ENCODE measurements at places on chromosomes 7 and 10.

DNA sequence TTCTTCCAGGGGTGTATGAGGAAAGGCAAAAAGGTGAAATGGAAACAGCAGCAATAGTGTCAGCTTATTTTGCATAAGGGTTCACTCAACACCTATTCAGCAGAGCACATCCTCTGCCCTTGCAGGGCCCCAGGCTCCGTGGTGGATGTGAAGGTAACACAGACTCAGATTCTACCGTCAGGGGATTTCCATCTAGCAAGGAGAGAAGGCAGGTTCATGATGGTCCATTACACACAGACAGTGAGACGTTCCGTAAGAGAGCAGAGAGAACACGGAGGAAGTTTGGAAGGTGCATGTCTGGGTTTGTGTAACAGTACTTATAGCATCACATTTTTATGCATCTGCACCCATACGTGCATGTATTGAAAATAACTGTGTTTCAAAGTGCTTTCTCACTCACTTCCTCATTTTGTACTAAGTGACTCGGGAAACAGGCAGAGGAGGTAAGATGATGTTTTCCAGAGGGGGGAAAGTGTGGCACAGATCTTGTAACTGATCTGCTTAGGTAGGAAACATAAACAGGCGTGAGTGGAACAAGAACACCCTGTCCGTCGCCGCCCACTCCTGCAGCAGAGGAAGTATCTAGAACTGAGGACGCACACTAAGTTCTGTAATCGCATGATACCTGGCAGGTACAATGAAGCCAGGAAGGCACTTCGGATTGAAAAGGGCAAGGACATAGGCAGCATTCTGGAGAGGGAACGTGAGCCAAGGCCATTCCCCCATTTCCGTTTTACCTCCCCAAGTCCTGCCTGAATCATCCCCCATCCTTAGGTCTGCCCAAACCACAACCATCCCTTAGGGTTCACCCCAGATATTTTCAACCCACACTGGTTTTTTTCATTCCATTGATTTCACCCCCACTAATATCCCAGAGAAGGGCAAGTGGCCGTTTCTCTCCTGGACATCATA, 1.0 kb upstream of the ENO4 start:
- peak; percentile 21 for DNase-seq

GRCh38 chr7:147607157-147607800, 983.3 kb upstream of the C7orf33 start:
- no peak for DNase-seq

GRCh38 chr10:19791032-19791431, 25.2 kb upstream of the PLXDC2 start:
- no peak for DNase-seq

DNA sequence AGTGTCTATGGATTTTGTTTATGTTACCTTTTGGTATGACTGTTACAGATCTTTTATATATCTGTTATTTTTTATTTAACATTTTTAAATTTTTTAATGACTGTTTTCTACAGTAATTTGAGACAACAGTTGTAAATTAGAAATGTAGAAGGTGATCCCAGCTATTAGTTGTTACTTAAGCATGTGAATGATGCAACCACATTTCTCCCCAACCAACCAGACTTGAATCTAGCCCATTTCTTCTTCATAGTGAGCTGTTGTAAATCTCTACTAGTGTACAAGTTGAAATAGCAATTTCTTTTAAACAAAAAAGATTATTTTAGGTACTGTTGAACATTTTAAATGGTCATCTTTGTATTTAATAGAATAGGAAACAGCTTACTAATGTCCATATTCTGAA, 18.0 kb downstream of the TMEM106B start:
- no peak for DNase-seq

DNA sequence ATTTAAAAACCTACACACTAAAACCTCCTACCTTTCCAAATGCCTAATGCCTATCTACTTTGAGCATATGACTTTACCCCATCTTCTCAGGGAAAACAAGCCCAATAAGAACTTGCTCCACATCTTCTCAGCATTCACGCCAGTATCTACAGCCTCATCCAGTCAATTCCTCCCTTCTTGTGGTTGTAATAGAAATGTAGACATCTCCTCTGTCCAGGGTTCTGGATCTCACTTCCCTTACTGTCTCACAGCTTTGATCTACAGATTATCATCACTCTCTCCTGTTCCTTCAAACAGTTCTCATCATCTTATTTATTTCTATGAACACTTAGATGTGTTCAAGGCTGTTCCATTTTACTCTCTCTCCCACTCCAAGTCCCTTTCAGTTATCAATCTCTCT, 70.4 kb upstream of the NOBOX start:
- DNase-seq, result no peak

DNA sequence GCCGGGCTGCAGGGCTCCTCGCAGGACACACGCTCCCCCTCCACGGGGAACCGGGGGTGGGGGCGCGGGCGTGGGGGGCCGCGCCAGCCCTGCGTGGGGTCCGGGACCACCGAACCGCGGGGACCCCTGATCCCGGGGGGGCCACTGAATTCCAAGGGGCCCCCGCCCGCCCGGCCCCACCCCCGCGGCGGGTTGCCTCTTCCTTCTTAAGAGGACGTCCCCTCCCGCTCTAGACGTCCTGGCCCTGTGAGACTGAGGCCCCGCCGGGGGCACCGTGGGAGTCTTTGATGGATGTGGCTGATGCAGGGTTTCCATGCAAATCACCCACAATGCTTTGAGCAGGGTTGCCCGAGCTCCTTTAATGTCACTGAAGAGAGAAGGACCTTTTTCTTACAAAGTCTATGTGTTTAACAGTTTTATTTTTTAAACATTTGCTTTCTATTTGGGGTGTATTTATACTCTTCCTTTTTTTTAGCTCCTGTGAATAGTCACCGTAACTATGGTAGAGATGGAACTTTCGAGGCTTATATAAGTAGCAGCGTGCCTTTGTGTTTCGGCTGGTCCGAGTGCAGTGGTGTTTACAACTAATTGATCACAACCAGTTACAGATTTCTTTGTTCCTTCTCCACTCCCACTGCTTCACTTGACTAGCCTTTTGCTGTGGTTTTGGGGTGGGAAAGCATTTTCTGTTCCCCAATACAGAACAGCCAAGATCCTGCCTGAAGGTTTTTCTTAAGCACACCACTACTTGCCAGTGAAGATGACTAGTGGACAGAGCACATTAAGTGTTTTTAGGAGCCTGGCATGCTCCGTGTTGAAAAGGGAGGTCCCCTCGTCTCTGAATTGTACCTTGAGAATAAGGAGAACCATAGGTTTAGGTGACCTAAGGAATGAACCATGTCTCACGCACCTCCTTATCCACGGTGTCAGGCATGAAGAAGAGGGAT, 44.8 kb downstream of the PDIA4 start:
- DNase-seq, result peak; percentile 89

- no peak for DNase-seq
Observed at GRCh38 chr10:123156078-123156477, 1.9 kb downstream of the BUB3 start.

DNA sequence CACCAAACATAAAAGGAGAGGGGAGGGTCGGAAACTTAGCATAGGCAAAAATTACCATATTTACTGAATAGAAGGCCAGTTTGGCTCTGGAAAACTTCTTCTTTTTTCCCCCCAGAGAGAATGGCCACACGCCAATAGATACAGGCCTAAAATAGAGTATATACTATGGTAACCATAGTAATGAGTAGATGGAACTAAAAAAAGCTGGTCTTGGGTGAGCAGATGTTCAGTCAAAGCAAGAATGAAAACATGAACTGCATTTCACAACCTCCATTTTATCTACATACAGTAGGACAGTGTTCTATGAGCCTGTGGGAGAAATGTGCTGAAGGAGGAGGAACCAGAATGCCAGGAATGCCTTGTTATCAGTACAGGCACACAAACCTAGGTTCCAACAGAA, 141.7 kb upstream of the SEMA3A start:
- peak; percentile 95 for DNase-seq

Measured in OCI-M1 (cell line).